ENCODE measurements at places on chromosomes 11 and 22.

DNA sequence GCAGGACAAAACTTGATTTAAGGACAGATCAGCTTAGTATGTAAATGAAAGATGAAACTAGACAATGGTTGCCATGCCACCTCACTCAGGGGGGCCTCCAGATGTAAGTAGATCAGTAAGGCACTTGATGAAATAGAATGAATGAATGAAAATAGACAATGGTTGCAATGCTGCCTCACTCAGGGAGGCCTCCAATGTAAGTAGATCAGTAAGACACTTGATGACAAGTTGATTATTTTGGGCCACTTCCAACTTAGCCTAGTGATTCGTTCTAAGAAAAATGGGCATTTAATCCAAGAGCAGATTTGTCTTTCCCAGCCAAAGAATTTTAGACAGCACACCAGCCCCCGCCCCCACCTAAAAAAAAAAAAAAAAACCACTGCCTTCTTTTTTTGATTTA, 19.2 kb upstream of the SLC5A12 start:
- no peak for DNase-seq

DNA sequence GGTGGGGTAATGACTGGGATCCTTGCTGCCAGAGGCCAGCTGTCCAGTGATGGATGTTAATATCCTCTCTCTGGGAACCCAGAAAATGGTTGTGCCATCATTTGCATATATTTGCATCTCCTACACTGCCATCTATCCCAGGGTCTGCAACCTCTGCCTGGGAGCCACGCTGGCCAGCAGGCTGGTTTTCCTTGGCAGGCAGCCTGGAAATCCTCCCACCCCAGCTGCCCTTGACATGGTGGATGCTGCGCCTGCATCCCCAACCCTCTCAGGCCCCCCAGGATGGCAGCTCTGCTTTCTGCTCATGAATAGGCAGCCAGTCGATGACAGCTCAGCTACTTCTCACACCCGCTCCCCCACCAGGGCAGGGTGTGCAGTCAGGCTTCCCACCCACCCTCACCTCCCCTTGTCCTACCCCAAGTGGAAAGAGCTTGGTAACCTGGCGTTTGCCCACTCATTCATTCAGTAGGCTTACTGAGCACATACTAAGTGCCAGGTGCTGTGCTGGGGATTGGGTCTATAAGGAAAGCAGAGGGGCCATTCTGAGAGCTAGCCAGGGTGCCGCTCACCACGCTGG, 202.5 kb downstream of the TRIM29 start:
- DNase-seq, result no peak

DNA sequence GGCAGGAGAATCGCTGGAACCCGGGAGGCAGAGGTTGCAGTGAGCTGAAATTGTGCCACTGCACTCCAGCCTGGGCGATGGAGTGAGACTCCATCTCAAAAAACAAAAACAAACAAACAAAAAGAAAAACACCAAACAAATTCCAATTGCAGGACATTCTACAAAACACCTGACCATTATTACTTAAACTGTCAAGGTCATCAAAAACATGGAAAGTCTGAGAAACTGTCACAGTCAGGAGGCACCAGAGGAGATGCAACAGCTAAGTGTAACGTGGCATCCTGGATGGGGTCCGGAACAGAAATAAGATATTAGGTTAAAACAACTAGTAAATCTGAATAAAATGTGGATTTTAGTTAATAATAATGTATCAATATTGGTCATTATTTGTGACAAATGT, 914 bp upstream of the DNAJB13 start:
- no peak for DNase-seq

DNA sequence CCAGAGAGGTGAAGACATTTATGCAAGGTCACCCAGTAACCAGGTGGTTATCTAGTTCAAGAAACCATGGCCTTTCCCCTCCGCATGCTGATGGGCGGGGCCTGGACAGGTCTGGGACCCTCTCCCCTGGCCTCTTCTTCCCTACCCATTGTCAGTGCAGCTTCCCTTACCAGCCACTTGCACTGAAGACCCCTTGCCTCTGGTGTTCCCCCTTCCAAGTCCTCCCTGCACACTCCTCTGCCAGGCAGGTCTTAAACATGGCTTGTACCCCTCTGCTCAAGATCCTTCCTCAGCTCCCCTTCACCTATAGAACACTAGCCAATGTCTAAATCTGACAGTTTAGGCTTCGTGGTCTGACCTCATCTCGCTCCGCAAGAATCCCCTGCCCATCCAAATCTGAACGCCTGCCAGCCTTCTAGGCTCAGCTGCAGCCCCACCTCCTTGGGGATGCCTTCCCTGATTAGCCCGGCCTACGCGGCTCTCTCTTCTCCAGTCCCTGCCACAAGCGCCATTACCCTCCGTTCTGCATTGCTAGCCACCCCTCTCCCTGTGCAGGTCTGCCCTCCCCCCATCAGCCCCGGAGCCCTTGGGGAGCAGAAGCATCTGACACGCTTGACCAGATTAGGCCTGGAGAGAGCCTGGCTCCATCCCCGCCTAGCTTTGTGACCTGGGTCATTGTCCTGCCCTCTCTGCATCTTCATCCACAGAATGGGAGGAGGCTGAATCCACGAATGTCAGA, 213.8 kb downstream of the DSCAML1 start:
- no peak for DNase-seq

- DNase-seq, result no peak
Measured at GRCh38 chr11:46351606-46352005, 4.3 kb downstream of the DGKZ start.

- DNase-seq, result no peak
Measured at GRCh38 chr11:119362741-119363080, 16.2 kb upstream of the MFRP start.

DNA sequence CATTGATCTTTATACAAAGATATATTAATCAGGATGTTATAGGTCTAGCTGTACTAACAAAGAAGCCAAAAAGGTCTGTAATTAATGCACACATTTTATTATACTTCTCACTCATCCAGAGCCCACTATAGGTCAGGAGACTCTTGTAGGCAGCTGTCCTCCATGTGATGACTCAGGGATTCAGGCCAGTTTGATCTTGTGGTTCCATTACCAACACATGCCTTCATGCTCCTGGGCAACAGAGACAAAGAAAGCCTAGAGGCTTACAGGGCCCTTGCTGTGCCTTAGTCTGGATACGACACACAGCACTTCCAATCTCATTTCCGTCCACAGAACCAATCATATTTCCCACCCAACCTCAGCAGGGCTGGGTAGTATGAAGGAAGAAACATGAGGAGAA, 150.3 kb upstream of the NCAM1 start:
- DNase-seq, result no peak

- no peak for DNase-seq
Measured at GRCh38 chr11:60924906-60925853, 920 bp downstream of the TMEM132A start.

- DNase-seq, result no peak
Measured at GRCh38 chr11:4643076-4643475, 706 bp upstream of the OR51E1 start.

DNA sequence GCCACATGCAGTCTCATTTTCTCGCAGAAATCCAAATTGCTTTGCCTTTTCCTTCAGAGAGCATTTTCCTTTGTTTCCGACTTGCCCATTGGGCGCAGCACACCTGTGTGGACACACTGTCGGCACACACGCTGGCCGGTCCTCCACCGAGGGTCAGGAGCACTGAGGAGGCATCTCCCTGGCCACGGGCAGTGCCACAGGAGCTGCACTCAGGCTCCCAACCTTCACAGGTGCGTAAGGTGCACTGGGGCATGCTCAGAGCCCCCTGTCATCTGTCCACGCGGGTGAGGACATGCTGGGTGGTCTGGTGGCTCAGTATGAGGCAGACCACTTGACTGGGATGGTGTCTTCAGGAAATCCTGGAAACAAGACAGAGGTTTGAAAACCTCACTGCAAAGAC, 779.1 kb downstream of the BRD1 start:
- DNase-seq, result no peak

- no peak for DNase-seq
Measured at GRCh38 chr22:28576162-28576561, 103.5 kb downstream of the TTC28 start.

GRCh38 chr11:44761551-44761961, 34.8 kb downstream of the TSPAN18 start:
- DNase-seq, result no peak

DNA sequence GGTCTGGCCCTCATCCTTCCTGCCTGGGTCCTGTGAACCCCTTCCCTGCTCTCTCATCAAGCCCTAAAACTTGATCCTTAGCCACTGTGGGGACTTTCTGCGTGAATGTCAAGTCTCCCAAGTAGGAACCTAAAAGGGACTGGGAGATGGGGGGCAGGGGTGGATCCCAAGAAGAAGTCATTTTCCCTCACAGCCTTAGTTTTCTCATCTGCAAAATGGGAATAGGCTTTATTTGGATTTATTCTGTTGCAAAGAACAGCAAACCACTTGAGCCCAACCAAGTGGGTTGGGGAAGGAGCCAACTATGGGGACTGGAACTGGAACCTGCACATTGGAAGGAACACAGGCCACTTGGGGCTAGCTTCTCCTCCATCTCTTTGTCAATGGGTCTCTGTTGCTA, 36.8 kb downstream of the NEU3 start:
- no peak for DNase-seq

DNA sequence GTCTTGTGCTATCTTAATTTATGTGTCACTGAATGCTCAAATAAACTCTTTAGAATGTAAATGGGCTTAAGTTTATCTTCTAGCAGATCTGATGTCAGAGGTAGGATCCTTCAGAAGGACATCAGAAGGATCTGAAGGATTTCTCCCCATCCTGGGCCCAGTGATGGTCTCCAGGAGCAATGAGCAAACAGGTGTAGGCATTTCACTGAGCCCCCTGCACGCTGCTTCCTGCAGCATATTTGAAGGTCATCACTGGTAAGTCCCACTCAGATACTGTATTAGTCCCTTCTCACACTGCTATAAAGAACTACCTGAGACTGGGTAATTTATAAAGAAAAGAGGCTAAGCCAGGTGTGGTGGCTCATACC, 4.5 kb downstream of the GSTP1 start:
- DNase-seq, result no peak

- no peak for DNase-seq
Measured at GRCh38 chr22:46424496-46424895, 89.0 kb downstream of the TRMU start.

DNA sequence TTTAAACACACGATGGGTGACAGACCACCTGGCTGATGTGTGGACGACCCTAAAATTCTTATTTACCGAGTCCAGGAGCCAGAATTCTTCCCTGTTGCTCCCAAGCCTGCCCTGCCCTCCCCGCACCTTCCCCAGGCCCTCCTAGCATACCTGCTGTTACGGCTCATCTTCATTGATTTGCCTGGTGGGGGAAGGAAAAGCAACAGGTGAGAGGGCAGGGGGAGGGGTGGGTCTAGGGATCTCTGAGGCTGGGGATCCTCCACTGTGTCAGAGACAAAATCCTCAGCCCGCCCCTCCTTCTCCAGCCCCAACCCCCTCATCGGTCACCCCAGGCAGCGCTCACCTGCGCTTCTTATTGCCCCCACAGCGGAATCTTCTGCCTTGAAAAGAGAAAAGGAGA, 4.0 kb downstream of the FXYD2 start:
- no peak for DNase-seq

- no peak for DNase-seq
Measured at GRCh38 chr11:105153392-105153791, 13.8 kb upstream of the CARD18 start.
